ENCODE measurements at places on chromosomes 1 and 21.
A peak's percentile ranks its signal among the peaks of the same experiment; 100 is the strongest.

DNA sequence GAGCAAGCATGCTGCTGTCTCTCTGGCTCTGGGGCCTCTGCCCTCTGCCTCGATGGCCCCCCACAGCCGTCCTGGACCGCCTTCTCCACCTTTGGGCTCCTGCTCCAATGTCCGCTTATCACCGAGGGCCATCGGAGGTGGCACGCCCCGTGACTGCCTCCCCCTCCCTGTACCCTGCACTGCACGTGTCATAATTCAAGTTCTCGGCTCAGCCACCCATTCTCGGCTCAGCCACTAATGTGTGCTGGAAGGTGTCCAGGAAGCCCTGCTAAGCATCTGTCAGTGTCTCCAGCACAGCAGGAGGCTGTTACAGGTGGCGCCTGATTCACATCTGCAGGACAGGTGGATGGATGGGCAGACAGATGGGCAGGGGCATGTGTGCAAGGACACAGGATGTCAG is 45.5 kb downstream of the TP73 start:
- H3K4me1 ChIP-seq, result peaks cover 7% of the 10 kb centered on the region
- no peak overlapping the region for H3K4me3 ChIP-seq
- H3K27me3 ChIP-seq, result no peaks in the 10 kb centered on the region
- no peaks in the 10 kb centered on the region for H3K36me3 ChIP-seq
- no peak overlapping the region for H3K27ac ChIP-seq
- DNase-seq, result no peak

DNA sequence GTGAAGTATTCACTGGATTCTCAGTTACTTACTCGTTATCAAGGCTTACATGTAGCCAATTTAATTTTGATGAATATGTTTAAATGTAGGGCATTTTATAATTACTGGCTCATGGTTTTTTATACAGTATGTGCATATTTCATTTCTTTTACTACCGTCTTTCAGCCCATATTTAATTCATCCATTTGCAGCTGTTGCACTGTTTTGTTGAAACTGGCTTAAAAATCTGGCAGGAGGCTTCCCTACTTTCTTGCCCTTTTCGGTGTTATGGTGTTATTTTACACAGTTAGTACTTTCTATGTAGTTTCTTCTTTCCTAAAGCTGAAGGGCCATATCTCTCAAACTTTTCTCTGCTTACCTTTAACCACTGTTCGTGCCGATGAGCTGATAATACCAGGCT is 54.2 kb downstream of the ITSN1 start:
- peaks cover 10% of the 10 kb centered on the region for H3K4me1 ChIP-seq
- no peak overlapping the region for H3K27ac ChIP-seq

GRCh38 chr1:113963281-113963906 is 15.9 kb upstream of the OLFML3 start:
- no peak overlapping the region for H3K27ac ChIP-seq
- no peak overlapping the region for H3K4me3 ChIP-seq
- H3K27me3 ChIP-seq, result no peaks in the 10 kb centered on the region
- peaks cover 7% of the 10 kb centered on the region for H3K36me3 ChIP-seq
- H3K4me1 ChIP-seq, result no peaks in the 10 kb centered on the region
- DNase-seq, result no peak

GRCh38 chr1:59066236-59066635 is 230.7 kb upstream of the FGGY start:
- H3K4me1 ChIP-seq, result no peaks in the 10 kb centered on the region
- no peak for DNase-seq
- H3K4me3 ChIP-seq, result no peak overlapping the region
- H3K27me3 ChIP-seq, result no peaks in the 10 kb centered on the region
- no peak overlapping the region for H3K27ac ChIP-seq

DNA sequence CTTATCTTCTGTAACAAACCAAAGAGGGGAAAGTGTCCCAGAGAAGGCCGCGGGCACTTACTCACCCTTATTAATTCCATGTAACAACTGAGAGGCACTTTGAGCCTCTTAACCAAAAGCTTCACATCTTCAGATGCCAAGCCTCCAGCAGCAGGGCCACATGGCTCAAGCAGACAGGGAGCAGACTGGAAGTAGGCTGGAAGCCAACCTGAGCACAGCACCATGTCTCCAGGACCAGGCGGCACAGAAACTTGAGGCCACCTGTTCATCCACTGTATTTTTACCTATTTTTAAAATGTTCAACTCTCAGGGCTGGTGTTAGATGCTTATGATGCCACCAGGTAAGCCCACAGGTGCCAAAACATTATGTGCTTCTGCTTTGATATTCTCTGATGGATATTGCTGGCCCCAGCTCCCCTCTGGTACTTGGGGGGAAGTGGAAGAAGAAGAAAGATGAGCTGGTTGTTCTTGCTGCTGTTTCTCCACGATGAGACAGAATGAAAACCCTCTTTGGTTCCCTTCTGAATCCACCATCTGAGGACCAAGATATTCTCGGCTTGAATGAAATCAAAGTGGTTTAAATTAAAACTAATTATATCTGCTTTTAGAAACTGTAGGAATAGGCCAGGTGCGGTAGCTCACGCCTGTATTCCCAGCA is 30.6 kb upstream of the SDE2 start:
- H3K4me1 ChIP-seq, result no peaks in the 10 kb centered on the region
- no peaks in the 10 kb centered on the region for H3K27me3 ChIP-seq
- DNase-seq, result no peak
- H3K27ac ChIP-seq, result no peak overlapping the region

DNA sequence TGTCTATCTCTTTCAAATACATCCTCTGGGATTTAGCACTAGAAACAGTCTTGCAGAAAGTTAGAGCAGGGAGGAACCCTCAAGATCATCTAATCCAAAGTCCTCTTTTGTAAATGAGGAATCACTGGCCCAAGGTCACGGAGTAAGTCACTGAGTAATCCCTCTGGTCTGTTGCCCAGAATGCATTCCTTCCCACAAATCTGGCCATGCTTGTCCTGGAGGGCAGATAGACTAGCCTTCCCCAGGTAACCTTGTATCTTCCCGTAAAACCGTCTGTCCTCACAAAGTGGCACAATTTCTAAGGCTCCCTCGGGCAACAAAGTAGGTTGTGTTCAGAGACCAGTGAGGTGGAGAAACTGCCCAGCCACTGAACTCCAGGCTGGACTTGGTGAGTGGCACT is 46.2 kb downstream of the DDR2 start:
- H3K27ac ChIP-seq, result peak overlapping the region; percentile 61
- no peak overlapping the region for H3K4me3 ChIP-seq
- H3K36me3 ChIP-seq, result no peaks in the 10 kb centered on the region
- no peaks in the 10 kb centered on the region for H3K27me3 ChIP-seq
- peak; percentile 54 for DNase-seq
- H3K4me1 ChIP-seq, result peaks cover 10% of the 10 kb centered on the region

GRCh38 chr1:8047686-8048445 is 21.8 kb upstream of the ERRFI1 start:
- no peak for DNase-seq
- no peak overlapping the region for H3K4me3 ChIP-seq
- H3K4me1 ChIP-seq, result peaks cover 25% of the 10 kb centered on the region
- peak overlapping the region; percentile 99 for H3K27ac ChIP-seq
- H3K27me3 ChIP-seq, result no peaks in the 10 kb centered on the region
- no peaks in the 10 kb centered on the region for H3K36me3 ChIP-seq

GRCh38 chr1:57832612-57833011 is 408.8 kb upstream of the DAB1 start:
- H3K27me3 ChIP-seq, result no peaks in the 10 kb centered on the region
- DNase-seq, result no peak
- no peak overlapping the region for H3K4me3 ChIP-seq

DNA sequence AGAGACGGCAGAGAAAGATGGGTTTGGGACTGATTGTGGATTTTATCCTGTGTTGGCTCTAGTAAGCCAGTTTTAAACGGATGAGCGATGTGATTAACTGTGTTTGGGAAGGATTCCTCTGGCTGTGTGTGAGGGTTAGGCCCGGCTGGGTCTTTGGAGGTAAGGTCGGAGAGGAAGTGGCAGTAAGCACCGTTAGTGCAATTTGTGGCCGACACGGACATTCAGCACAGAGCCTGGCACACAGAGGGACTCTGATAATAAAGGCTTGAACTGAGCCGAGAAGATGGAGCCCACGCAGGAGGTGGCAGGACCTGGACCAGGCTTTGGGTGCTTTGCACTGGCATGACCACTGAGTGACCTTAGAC is 1.3 kb downstream of the MTFR1L start:
- peaks cover 3% of the 10 kb centered on the region for H3K36me3 ChIP-seq
- peak overlapping the region; percentile 94 for H3K4me3 ChIP-seq
- no peaks in the 10 kb centered on the region for H3K27me3 ChIP-seq
- H3K4me1 ChIP-seq, result peaks cover 30% of the 10 kb centered on the region

GRCh38 chr1:116224561-116224960 is 113.4 kb downstream of the MAB21L3 start:
- no peak for DNase-seq
- no peaks in the 10 kb centered on the region for H3K36me3 ChIP-seq
- no peak overlapping the region for H3K4me3 ChIP-seq
- H3K27ac ChIP-seq, result no peak overlapping the region

DNA sequence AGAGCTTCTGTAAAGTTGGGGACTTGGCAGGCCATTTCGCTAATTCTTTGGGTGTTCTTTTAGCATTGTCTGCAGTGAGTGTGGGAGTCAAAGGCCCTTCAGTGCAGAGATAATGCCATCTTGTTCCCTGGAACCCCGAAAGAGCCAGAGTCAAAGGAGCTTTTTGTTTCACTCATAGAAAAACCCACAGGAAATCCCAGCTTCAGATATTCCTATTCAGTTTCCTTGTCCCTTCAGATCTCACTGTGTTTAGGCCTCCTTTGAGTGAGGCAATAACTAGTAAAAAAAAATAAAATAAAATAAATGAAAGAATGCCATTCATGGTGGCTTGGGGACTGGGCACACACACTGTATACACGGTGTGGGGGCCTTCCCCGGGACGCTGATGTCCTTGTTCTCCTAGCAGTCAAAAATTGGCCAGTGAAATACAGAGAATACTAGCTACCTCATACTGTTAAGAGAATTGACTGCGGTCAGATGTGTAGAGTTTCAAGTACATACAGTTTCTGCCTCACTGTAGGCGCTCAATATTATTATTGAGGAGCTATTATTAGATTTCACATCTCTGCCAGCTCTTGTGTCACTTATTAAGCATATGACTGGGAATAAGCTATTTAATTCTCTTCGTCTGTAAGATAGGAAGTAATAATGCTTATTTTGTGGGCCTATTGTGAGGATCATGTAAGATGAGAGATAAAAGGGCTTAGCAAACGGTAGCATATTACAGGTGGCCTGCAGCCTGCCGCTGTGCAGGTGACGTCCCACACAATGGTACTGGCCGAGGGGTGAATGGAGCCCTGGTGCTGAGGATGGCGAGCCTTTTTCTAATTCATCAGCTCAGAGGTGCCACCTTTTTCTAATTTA is 16.7 kb downstream of the DISC1 start:
- no peaks in the 10 kb centered on the region for H3K4me1 ChIP-seq
- no peaks in the 10 kb centered on the region for H3K36me3 ChIP-seq
- no peak for DNase-seq
- no peaks in the 10 kb centered on the region for H3K27me3 ChIP-seq
- H3K27ac ChIP-seq, result no peak overlapping the region

DNA sequence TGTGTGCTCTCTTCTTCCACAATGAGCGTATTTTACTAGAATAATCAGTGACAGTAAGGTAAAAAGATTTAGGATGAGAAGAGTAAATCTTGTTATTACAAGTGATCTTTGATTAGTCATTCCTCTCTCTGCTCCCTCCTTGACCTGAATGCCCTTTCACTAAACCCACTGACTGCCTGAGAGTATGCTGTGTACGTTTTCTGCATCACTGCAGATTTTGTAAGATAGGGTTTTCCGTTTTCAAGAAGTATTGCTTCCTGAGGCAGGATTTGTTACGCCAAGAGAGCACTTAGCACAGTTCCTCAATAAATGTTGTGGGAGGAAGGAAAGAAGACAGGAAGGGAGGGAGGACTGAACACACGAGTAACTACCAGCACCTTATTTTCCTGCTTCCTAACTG is 7.7 kb upstream of the LAMB3 start:
- no peak for DNase-seq
- no peaks in the 10 kb centered on the region for H3K27me3 ChIP-seq
- H3K36me3 ChIP-seq, result no peaks in the 10 kb centered on the region
- no peak overlapping the region for H3K4me3 ChIP-seq
- no peaks in the 10 kb centered on the region for H3K4me1 ChIP-seq
- no peak overlapping the region for H3K27ac ChIP-seq

DNA sequence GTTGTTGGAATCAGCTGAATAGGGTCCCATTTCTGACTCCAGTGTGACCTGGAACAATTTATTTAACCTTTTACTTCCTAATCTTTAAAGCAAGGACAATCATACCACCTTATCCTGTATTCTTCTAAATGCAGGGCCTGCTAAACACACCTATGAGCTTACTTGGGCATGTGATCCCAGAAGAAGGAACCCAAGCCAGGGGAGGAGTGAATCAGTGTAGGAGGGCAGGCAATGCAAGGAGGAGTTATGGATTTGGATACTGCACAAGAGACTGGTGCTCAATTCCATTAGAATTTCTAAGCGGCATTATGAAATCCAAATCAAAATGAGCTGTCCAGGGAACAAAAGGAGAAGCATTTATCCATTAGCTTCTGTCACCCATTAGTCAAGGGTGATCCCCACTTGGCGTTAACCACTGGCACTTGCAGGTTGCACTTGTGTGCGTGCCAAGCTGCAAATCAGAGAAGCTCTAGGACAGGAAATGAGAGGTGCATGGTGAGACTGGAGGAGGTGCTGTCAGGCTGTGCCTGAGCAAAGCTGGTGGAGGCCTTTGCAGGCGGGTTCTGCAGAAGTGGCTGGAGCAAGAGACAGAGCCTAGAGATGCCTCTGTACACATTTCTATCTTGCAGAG is 297.2 kb upstream of the PLXNA2 start:
- H3K36me3 ChIP-seq, result no peaks in the 10 kb centered on the region
- H3K4me1 ChIP-seq, result no peaks in the 10 kb centered on the region
- H3K27me3 ChIP-seq, result no peaks in the 10 kb centered on the region
- no peak overlapping the region for H3K4me3 ChIP-seq

DNA sequence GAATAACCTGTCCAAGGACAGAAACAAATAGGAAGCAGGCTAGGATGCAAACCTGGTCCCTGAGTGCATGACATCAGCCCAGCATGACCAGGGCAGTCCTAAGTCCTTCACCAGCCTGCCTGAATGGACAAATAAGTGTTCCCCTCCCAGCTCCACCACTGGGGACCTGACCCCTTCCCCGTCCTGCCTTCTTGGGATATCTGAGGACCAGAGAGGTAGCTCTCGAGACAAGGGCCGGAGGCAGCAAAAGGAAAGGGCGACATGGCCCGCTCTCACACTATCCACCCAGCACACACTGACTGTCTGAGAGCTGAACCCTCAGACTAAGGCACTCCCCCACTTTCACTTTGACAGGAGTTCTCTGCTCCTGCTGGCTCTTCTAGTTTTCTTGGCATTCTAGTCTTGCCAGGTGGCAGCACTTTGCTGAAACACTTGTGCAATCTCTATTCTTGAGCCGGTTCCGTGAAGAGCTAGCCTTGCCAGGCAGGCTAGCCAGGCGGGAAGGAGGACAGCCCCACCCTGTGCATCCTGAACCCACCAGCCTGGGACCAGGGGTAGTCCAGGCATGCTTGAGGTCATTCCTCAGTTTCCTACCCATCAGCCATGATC is 251.1 kb upstream of the RAB4A start:
- no peak overlapping the region for H3K4me3 ChIP-seq
- no peaks in the 10 kb centered on the region for H3K4me1 ChIP-seq
- H3K27ac ChIP-seq, result no peak overlapping the region
- DNase-seq, result no peak

Data from Panc1 (cell line).